ENCODE measurements at places on chromosomes 1 and 21.

- no peak for DNase-seq
These were observed 246.3 kb downstream of the FGGY start for GRCh38 chr1:59543211-59543668.

- DNase-seq, result no peak
These were observed 73.8 kb downstream of the LYPLAL1 start for GRCh38 chr1:219247441-219247840.

GRCh38 chr1:30812076-30812475 is 54.5 kb upstream of the LAPTM5 start:
- DNase-seq, result no peak

DNA sequence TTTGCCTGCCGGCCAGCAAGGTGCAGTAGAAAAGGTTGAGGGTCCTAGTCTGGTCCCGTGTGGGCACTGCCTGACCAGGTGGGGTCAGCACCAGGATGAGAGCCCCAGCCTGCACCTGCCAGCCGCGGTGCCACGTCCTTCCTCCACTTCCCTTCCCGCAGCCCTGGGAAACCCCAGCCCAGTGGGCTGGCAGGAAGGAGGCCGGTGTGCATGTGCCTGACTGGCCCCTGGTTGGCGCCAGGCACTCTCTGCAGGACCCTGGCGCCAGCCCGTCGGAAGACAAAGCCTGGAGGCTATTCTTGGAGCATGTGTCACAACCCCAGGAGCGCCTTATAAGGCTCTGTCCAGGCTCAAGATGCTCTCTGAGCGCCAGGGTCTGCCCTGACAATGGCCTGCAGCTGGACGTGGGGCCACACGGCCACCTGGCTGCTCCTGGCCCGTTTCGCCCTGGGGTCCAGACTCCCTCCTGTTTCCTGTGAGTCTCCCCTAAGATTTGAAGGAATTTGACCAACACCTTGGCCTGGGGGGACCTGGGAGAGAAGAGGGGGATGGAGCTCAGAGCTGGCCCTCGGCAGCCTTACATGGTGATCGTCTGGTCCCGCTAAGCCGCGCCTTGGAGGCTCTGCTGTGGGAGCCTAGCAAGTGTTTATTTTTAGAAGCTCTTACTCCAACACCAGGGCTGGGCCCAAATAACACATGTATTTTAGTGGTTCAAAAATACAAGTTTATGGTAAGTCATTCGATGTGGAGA is 31.9 kb upstream of the POFUT2 start:
- DNase-seq, result no peak

- DNase-seq, result no peak
These were observed 1.7 kb downstream of the KIAA2013 start for GRCh38 chr1:11924334-11925195.

DNA sequence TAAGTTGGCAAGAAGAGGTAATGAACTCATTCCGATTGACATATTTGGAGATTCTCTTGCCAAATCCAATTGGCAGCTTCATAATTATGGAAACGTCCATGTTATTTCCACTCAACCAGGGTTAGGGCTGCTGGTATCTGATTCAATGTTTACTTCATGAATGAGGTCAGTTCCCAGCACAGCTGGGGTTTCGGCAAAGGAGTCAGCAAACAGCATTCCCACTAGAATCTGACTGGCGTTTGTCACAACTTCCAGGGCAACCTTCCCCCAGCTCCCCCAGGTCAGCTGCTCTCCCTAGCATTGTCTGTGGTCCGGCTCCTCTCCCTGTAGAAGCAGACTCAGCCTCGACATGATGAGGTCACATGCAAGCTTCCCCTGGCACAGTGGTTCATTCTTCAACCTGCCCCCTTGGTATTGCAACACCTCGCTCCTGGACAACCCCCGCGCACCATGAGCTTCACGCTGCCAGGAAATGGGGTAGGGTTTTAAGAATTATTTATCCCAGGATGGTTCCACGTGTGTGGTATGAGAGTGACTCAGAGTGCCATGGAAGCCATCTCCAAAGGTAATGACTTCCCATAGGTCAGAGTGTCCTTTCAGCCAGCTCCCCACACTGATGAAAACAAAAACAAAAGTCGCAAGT is 100.7 kb upstream of the SLC25A33 start:
- DNase-seq, result no peak

- no peak for DNase-seq
These were observed 53.6 kb upstream of the SPOCD1 start for GRCh38 chr1:31869449-31869848.

GRCh38 chr1:175000697-175001187 is 995 bp downstream of the CACYBP start:
- DNase-seq, result no peak

DNA sequence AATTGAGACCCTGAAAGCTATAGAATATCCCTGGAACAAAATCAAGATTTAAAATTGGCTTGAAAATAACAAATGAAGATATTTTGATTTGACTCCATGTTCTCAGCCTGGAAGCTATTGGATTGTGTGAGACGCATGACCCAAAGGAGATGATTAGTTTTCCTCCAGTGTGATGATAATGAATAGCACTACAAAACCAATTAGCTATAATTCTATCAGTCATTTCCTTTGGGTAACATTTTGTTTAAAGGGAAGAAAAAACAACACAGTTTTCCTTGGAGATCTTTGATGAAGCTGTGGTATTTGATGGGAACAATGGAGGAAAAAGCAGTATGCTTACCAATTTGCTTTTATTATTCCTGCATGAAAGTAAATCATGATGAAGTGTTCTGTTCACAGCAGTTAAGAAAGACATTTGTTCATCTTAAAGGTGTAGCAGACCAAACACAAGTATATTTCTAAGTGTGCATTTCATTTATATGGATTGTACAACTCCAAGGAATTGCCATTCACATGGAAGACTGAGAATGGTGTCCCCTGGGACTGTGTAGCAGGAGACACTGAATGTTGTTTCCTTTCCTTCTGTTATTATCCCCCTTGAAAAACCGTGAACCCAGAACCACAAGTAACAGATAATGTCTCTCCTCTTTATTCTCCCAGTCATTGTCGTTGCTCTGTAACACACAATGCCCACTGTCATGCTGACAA is 111.4 kb downstream of the CACHD1 start:
- no peak for DNase-seq

GRCh38 chr1:248752161-248753028 is 3.2 kb downstream of the LYPD8 start:
- DNase-seq, result no peak

GRCh38 chr21:14977814-14978213 is 87.0 kb downstream of the NRIP1 start:
- DNase-seq, result no peak

DNA sequence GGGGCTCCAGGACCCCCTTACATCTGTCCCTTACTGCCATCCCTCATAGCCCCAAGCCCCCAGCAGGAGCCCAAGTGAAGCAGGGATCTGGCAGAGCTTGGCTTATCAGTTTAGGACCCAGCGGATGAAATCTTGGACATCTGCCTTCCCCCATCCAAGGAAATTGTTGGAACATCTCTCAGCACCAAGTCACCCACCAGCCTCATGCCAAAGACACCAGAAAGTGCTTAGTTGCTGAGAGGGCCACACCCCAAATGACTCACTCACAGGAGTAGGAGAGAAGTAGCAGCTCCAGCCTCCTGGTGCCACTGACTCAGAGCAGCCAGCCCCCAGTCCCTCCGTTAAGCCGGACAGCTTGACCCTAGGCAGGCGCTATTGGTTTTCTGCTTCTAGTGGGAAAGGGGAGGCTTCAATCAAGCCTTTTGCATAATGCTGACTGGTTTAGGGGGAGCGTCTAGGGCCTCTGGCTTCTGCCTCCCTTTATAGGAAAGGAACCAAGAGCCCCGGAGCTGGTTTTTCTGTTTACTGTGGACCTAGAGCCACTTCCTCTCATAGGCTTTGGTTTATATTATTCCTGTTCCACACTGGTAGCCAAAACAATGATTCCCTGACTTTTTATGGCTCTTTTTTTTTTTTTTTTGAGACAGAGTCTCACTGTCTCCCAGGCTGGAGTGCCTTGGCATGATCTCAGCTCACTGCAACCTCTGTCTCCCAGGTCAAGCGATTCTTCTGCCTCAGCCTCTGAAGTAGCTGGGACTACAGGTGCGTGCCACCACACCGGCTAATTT is 114.2 kb upstream of the IPO9 start:
- no peak for DNase-seq

- DNase-seq, result no peak
These were observed 311.8 kb upstream of the DPYD start for GRCh38 chr1:98232678-98233077.

- DNase-seq, result no peak
These were observed 7.3 kb upstream of the FCGR2A start for GRCh38 chr1:161497961-161498360.

DNA sequence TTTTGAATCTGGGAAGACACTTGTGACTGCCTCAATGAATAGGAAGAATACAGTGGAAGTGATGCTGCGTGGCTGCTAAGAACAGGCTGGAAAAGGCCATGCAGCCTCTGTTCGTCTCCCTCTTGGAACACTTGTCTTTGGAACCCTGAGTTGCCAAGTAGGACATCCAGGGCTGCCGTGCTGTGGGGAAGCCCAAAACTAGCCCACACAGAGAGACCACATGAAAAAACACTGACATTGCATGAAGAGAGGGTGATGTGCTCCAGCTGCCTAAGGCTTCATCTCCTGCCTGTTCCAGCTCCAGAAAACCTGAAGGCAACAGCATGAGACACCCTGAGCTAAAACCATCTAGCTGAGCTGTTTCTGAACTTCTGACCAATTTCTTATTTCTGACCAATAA is 61.1 kb upstream of the GNG4 start:
- no peak for DNase-seq
